ENCODE measurements at places on chromosomes 5 and 9.

DNA sequence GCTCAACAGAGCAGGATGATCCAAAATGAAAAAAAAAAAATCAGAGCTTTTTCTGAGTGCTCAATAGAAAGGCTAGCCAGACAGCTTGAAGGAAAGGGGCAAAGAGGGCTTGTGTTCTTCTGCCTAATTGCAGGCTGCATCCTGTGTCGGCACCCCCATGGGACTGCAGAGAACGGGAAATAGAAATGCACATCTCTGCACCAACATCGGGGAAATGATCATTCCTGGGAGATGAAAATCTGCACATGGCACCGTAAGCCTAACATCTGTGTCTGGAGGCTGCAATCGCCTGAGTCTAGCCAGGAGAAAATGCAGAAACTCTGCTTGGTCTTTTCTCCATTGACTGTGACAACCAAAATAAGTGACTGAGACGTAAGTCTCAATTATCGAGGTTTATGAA lies 243.9 kb downstream of the ICE1 start:
- no peak for DNase-seq

GRCh38 chr5:62268234-62268633 lies 37.8 kb upstream of the KIF2A start:
- no peak for DNase-seq

DNA sequence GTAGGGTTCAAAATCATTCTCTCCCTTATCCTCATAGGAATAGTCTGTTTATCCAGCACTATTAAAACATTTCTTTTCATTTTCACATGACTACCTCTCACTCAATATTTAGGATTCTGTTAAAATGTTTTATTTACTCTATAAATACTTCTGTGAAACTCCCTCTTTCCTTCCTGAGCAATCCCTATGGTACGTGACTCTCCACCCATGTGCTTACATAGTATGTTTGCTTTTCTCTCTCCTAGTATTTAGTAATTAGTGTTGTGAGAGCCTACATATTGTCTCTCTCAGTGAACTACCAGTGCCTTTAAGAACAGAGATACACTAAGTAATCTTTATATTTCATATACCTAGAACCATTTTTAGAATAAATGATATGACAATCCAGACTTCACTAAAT lies 46.0 kb downstream of the PTPRD start:
- no peak for DNase-seq

GRCh38 chr5:113205323-113205722 lies 228.7 kb downstream of the DCP2 start:
- DNase-seq: no peak

DNA sequence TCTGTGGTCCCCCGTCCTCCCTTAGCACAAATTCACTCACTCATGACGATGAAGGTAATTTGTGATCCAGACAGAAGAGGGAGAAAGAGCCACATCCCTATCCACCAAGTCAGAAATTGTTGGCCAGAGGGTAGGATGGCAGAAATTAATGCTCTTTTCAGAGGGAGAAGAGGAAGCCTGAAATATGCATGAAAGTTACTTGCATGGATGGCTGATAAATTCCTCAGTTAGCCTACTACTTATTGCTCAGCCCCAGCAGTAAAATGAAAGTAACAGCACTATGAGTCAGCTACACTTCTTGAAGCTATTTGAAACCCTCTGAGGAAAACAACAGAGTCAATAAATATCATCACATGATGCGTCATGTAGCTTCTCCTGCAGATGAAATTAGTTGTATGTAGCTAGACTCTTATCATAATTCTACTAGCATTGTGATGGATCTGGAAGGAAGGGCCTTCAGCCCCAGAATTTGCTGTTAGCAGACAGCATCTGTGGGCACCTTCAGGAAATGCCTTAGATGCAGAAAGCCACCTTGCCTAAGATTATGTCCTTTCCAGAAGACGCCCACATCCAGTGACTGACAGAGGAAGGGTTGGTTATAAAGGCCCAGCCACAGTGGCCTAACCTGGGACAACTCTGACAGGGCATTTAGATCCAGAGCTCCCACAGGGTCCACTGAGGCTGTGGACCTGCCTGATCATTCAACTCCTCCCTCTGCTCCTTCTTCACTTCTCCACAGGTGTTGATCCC lies 81.2 kb upstream of the CCDC112 start:
- DNase-seq: no peak

DNA sequence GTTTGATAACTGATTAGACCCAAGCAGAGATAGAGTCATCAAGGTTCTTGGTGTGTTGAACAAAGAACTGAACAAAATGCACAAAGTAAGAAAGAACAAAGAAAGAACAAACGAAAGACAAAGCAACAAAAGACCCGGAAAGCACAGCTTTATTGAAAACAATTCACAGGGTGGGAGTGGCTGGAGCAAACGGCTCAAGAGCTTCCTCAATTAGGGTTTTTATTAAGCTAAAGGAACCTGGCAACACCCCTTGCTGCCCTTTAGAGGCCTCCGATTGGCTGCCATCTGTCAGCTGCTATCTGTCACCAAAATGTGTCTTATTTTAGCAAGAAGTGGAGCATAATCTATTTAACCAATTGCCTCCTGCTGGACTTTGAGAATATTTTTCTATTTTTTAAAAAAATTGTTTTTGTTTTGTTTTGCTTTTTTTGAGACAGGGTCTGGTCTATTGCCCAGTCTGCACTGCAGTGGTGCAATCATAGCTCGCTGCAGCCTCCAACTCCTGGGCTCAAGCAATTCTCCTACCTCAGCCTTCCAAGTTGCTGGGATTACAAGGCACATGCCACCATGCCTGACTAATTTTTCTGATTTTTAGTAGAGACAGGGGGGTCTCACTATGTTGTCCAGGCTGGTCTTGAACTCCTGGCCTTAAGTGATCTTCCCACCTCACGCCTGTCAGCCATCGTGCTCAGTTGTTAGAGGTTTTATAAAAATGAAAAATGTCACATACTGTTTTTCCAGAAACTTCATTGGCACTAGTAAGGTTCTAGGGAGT lies 7.7 kb upstream of the ABO start:
- no peak for DNase-seq

DNA sequence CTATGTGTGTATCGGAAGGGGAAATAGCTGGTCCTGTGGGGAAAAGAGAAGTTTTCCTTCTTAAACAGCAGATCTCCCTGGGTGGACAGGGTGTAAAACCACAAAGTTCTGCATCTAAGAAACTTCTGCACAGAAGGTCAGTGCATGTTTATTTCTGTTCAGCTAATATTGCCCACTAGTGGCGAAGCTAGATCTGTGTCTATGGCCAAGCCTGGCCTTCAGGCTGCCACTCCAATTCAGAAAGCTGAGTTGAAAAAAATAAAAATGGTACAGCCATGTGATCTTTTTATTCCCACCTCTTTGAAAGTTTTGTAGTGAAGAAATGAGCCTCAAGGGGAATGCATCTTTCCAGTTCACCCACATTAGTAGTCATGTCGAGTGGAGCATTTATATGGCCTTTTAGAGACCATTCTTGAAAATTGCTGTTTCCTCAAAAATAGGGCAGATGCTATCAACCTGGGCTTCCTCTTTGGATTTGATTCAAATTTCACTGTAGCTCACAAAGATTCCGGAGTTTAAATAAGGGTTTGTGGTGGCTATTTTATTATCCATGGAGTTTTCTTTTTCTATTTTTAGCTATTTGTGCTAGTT lies 488.0 kb downstream of the PRELID2 start:
- DNase-seq: no peak

Measured in stimulated activated effector memory CD8-positive, alpha-beta T cell treated with anti-CD3 and anti-CD28 coated beads, Interleukin-12 subunit alpha, Interleukin-12 subunit beta, amount 100 ng/mL, for 72 hours (primary cell).